ENCODE measurements at places on chromosomes 12 and 14.

GRCh38 chr12:79141776-79142175 lies 277.2 kb downstream of the SYT1 start:
- no peak for DNase-seq

- DNase-seq: no peak
These were observed 140.2 kb upstream of the CRY1 start for GRCh38 chr12:107233551-107233950.

GRCh38 chr12:98308141-98308540 lies 207.2 kb upstream of the TMPO start:
- no peak for DNase-seq

DNA sequence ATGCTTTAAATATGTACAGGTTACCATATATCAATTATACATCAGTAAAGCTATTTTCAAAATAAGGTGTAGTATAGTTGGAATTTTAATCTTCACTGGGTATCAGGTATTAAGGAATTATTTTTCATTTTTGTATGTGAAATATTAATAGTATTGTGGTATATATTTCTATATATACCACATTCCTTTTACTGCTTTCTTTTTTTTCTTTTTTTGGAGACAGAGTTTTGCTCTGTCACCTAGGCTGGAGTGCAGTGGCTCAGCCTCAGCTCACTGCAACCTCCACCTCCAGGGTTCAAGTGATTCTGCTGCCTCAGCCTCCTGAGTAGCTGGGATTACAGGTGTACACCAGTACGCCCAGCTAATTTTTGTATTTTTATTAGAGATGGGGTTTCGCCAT lies 36.6 kb downstream of the BICDL1 start:
- no peak for DNase-seq

GRCh38 chr14:34682787-34683321 lies 31.5 kb downstream of the CFL2 start:
- DNase-seq: no peak

DNA sequence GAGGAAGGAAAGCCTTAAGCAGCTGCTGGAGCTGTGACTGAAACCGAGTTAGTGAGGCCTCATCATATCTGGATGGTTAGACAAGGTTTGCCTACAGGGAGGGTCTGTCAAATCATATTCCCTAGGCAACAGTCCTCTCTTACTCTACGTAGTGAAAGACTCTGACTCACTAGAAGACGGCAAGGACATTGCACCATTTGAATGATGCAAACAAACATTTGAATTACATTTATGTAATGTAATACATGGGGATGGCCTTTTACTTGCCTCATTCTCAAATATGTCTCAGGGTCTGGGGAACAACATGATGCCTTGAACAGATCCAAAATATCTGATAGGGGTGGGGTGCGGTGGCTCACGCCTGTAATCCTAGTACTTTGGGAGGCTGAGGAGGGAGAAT lies 29.8 kb upstream of the STRAP start:
- DNase-seq: no peak

- no peak for DNase-seq
These were observed 11.9 kb upstream of the SMARCD1 start for GRCh38 chr12:50073206-50073605.

DNA sequence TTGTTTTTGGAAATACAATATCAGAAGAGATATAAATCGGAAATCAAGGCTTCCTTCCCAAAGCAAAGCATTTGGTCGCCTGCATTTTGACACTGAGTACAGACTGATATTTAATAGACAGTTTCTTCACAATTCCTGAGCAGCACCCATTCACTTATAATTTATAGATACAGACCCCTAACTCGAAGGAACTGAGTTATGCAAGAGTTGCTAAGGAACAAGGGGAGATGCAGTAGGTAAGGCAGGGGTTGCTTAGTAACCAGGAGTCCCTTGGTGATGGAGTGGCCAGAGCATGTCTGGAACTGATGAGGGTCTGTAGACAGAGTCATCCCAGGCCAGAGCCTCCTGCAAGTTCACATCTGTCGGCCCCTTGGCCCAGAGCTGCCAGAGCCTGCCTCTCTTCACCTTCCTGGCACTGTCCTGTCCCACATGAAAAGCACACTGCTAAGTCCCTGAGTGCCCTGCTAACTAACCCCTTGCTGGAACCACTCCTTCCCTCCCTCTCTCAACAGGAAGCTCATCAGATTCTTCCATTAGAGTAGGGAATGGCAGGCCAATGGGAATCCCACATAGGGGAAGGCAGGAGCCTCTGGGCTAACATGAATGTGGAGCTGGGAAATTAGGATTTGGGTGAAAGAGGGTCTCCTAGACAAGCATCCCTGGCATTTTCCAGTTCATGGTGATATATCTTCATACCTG lies 3.6 kb upstream of the DHRS2 start:
- DNase-seq: no peak

GRCh38 chr12:26790645-26790994 lies 42.4 kb downstream of the ITPR2 start:
- no peak for DNase-seq

DNA sequence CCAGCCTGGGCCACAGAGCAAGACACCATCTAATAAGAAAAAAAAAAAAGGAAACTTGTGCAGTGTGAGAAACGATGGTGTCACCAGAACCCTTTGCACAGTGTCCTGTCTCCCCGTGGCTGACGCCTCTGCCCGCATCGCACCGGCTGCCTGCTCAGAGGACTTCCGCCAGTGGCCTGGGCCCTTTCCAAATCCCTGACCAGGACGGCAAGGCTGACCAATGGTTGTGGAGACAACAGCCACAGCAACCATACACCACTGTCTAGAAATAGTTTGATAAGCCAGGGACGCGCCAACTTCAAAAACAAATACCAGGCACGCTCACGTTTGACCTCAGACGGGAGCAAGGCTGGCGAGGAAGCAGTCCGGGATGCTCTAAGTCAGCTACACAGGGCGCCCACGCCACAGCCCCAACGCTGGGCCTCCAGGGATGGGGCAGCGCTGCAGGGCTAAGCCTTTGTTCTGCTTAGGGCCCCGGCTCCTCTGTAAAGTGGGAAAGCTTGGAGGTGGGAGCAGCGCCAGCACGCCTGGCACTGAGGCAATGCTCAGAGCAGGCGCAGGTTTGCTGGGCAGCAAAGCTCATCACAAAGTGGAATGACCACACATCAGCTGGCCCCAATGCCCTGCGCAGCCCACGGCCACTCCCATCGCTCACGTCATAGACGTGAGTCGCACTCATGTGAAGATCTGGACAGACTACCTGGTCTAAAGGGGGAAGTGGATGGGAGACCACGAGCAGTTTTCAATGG lies 12.5 kb downstream of the PGAM5 start:
- no peak for DNase-seq

- no peak for DNase-seq
These were observed 184.7 kb downstream of the TMX1 start for GRCh38 chr14:51424561-51425251.

DNA sequence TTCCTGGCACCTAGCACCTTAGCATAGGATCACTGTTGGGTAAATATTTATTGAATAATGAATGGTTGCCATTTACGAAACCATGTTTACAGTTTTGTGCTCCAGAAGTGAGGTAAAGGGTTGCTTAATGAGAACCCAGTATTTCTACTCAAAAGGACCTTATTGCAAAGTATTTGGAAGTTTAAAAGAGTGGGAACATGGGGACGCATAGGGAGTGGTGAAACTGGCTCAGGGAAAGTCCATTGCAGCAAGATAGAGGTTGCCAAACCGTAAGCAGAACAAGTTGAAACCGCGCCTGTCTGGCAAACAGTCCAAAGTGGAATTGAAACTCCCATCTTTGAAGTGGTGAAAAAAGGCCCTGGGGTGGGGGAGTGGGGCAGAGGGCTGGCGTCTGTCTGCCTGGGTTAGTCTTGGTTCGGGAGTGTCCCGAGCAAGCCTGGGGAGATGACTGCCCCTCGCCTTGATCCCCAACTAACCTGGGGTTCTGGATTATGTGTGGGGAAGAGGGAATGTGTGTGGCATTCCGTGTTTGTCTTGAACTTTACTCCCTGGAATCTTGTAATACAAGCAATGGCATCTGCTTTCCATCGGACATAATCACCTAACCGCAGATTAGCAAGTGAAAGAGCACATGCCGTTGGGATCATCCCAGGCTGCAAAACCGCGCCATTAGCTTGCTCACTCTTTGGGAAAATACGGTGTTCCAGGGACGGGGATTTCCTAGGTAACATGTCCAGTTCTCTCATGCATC lies 7.2 kb downstream of the ALDH2 start:
- peak; percentile 74 for DNase-seq

GRCh38 chr12:6059860-6060565 lies 64.5 kb downstream of the VWF start:
- no peak for DNase-seq

GRCh38 chr12:63928305-63928704 lies 83.8 kb downstream of the SRGAP1 start:
- no peak for DNase-seq

- DNase-seq: no peak
These were observed 451.3 kb downstream of the SNAPC1 start for GRCh38 chr14:62213516-62213915.

GRCh38 chr12:78210894-78211302 lies 380.2 kb downstream of the NAV3 start:
- DNase-seq: no peak

- DNase-seq: no peak
These were observed 351.2 kb downstream of the SLC6A15 start for GRCh38 chr12:84561351-84561750.

GRCh38 chr12:4802841-4803240 lies 82.6 kb downstream of the GALNT8 start:
- no peak for DNase-seq

DNA sequence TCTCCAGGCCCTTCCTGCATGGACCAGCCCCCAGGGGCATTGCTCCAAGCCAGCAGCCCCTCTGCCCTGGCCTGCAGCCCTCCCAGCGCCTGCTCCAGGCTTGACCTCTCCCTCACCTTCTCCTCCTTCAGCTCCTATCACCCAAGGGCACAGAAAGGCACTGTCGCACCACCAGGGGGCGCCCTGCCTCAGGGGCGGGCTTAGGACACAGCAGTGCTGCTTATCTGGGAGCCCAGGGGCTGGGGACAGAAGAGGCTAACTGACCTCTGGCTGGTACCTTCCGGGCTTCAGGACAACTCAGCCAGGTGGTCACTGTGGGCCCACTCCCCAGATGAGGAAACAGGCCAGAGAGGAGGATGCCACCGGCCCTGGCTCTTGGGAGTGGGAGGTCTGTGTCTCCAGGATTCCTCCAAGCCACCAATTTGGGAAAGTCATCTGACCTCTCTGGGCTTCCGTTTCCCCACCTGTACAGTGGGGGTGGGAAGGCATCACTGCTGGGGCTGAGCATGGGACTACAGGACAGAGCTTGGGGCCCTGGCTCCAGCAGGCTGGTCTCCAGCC lies 25.3 kb upstream of the GPR132 start:
- peak; percentile 93 for DNase-seq

DNA sequence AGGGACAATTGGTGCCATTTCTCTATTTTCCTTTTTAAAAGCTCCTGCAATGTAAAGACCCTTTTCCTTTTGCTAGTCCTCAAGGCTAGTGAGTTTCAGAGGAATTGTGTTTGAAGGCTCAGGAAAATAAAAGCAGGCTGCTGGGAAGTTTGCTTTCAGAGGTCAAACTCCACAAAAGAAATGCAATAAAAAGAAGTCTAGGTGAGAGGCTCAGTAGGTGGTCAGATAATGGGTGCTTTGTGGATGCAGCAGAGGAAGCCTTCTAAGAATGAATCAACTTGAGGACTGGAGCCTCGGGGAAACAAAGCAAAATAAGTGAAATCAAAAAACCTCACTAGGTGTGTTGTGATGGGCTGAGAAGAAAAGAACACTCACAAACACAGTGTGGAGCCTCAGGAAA lies 10.3 kb downstream of the CCDC175 start:
- no peak for DNase-seq

DNA sequence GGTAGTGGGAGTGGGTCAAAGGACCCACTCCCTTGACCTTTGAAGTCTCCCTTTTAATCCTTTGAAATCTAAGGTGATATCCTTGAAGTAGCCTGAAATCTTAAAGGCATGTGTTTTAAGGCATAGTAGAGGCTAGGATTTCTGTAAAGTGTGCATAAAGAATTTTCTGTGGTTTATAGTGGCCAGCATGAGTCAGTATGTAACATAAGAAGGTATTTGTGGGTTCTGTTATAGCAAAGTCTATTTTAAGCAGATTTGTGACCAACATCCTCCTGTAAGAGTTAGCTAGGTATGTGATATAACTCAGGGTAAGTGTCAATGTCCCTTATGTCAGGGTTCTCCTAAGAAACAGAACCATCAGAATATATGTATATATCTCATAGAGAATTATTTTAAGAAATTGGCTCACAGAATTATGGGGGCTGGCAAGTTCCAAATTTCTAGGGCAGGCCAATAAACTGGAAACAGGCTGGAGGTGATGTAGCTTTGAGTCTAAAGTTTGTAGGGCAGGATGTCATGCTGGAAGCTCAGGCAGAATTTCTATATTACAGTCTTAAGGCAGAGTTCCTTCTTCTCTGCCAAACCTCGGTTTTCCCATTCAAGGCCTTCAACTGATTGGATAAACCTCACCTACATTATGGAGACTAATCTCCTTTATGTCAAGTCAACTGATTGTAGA lies 18.7 kb upstream of the EPYC start:
- no peak for DNase-seq

- DNase-seq: no peak
These were observed 36.0 kb downstream of the PTPN21 start for GRCh38 chr14:88518592-88519512.

GRCh38 chr14:103398427-103399195 lies 13.4 kb downstream of the MARK3 start:
- DNase-seq: no peak

DNA sequence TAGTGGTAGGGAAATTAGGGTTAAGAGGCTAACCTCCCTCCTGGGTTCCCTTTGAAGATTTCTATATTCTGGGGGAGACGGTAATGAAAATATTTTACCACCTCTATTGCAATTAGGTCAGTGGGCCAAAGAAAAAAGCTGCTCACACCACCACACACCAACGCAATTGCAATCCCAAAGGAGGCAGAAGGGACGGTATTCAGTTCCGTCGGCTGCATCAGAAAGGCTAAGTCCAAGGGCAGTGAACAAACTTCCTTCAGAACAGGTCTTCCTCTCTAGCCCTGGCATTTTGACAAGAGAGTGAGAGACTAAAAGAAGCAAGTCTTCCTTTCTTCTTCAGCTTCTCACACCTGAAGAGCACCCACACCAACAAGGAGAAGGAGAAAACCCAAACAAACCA lies 51.2 kb downstream of the OTX2 start:
- no peak for DNase-seq

DNA sequence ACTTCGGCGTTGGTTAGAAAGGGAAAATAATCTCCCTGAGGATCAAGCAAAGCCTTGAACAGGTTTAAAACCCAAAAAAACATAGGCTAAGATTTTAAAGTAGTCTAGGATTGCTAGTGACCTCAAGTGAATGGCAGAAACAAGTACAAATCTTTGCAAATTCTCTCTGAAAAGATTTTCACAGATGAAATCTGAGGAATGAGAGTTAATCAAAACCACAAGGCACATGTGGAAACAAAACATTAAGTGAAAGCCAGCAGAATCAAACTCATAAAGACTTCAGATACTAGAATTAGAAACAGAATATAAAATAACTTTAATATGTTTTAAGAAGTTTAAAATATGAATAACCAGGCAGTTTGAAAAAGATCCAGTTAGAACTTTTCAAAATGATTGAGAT lies 52.2 kb upstream of the CFL2 start:
- DNase-seq: no peak
